Activated CD4-positive, alpha-beta T cell treated with anti-CD3 and anti-CD28 coated beads for 24 hours (primary cell): ENCODE measurements at places on chromosomes 3 and 15.

- DNase-seq = peak; percentile 22
Observed at GRCh38 chr3:197501879-197502620, 53.7 kb downstream of the BDH1 start.

- no peak for DNase-seq
Observed at GRCh38 chr3:109922856-109923255, 585.5 kb upstream of the DPPA4 start.

- DNase-seq = no peak
Observed at GRCh38 chr3:42441791-42442190, 31.4 kb upstream of the LYZL4 start.

DNA sequence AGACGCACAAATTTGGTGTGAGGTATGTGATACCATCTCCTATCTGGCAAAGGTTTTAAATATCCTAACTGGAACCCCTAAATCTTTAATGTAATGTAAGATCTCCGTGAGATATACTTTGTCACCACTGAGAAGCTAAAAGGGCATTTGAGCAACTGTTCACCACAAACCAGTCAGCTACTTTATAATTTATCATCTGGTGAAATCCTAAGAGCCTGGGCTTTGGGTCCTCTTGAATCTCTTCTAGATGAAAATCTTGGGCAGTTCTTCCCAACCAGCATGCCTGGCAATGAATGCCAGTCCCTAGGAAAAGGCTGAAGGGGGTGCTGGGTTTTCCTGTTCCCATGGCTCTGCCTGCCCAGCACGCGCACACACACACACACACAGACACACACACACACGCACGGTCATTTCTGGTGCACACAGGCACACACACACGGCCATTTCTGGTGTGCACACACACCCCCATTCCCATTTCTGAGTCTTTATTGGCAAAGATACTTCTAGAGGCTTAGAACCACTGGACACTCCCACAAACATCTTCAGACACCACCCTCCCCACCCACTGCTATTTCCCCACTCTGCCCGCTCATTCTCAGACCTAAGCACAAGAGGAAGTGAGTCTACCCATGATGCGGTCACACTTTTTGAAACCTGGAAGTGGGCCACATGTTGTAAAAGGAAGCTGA is 72.6 kb downstream of the MYO1E start:
- DNase-seq = peak; percentile 39

GRCh38 chr3:38083871-38084333 is 44.9 kb downstream of the DLEC1 start:
- no peak for DNase-seq

DNA sequence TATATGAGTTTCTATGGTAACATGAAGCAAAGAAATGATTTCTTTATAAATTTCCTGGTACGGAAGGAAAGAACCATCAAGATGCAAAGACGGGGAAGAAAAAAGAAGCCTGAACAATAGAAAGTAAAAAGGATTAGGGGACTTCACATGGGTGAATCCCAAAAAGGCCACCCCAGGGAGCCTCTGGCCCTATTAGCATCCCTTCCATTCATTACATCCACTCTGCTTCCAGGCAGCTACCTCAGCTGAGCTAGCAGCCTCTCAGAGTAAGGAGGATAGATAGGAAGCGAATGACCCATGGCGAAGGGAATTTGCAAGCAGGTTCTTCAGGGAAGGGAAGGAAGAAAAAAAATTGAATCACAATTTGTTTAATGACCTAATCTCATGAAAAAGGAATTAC is 81.6 kb downstream of the GABRB3 start:
- no peak for DNase-seq
